ENCODE measurements at places on chromosomes 1 and 21. TPM values are rescaled to one million over a fixed set of nuclear protein-coding genes. Genes with fewer than 3 reads are reported as not detected.

Gene LEFTY2
- not detected for total RNA-seq

Gene RGS1
- not detected for total RNA-seq

Gene CLEC20A
- total RNA-seq, result under 0.01 TPM

Gene TFF3
- not detected for total RNA-seq

Gene KRTAP12-2
- not detected for total RNA-seq

Gene TOR1AIP2
- 90.8 TPM for total RNA-seq

Gene ABCG1
- under 0.01 TPM for total RNA-seq

Gene AMPD1
- total RNA-seq, result not detected

Gene TNFRSF4
- total RNA-seq, result not detected

Gene TP73
- not detected for total RNA-seq

Gene HNRNPCL1
- not detected for total RNA-seq

Gene CDK11A
- 22.1 TPM for total RNA-seq

Gene PLA2G4A
- total RNA-seq, result 12.3 TPM

Gene CRYAA
- total RNA-seq, result not detected

Gene CGN
- total RNA-seq, result not detected

Gene ERICH3
- not detected for total RNA-seq

Gene KHDC4
- total RNA-seq, result 37.3 TPM

Gene JMJD4
- 30.4 TPM for total RNA-seq

Gene G0S2
- total RNA-seq, result 11.2 TPM

Gene CELA3B
- total RNA-seq, result not detected

Data from osteoblast (primary cell).